ENCODE measurements at places on chromosomes 4 and X.

GRCh38 chr4:189420572-189420971, 520.1 kb upstream of the FRG1 start:
- DNase-seq, result no peak

GRCh38 chrX:8848911-8849310, 47.7 kb upstream of the FAM9A start:
- DNase-seq, result no peak

- DNase-seq, result peak; percentile 71
Observed at GRCh38 chr4:83369831-83370639, 35.4 kb upstream of the HPSE start.

- DNase-seq, result peak; percentile 52
Observed at GRCh38 chr4:102869569-102870197, 891 bp downstream of the CISD2 start.

DNA sequence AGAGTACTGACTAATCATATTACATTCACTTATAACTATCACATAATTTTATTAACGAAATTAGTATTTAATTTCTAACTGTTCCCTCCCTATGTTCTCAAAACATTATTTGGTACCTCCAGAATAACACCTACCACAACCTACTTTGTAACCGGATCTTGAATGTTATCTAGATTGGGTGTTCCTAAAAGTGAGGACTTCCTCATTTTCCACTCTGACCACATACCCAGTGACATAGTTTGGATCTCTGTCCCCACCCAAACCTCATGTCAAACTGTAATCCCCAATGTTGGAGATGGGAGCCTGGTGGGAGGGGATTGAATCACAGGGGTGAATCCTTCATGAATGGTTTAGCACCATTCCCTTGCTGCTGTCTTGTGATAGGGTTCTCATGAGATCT, 21.8 kb downstream of the NR3C2 start:
- DNase-seq, result no peak

GRCh38 chr4:64539234-64539849, 130.1 kb upstream of the TECRL start:
- DNase-seq, result peak; percentile 81

DNA sequence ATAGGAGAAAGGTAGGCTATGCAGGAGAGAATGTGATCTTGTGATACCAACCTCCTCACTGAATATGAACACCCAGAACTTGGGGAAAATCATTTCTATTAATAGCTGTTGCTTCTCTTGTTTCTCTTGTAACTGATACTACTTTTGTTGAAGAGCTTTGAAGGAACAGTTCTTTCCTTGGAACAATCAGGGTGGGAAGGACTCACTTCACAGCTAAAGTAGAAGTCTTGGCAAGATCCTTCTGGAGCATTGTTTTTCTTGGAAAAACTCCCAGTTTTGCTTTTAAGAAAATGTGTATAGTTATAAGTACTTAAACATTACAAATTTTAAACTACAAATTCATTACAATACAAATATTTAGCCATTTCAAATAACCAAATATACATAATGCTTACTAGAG, 19.1 kb upstream of the XK start:
- no peak for DNase-seq

GRCh38 chrX:1592470-1593142, 1.2 kb downstream of the AKAP17A start:
- DNase-seq, result no peak

- peak; percentile 3 for DNase-seq
Observed at GRCh38 chr4:62324215-62324614, 1124.1 kb downstream of the ADGRL3 start.

- no peak for DNase-seq
Observed at GRCh38 chrX:17009856-17010625, 63.6 kb downstream of the REPS2 start.
